WTC11 (cell line): ENCODE measurements at places on chromosomes 5 and 9. TPM values are rescaled to one million over a fixed set of nuclear protein-coding genes. Genes with fewer than 3 reads are reported as not detected.

- DNase-seq = no peak
These were observed 25.6 kb upstream of the VLDLR start for GRCh38 chr9:2595973-2596372.

- DNase-seq = no peak
These were observed 29.3 kb downstream of the ASS1 start for GRCh38 chr9:130474106-130474505.

GRCh38 chr9:13520069-13520468, 240.6 kb upstream of the MPDZ start:
- DNase-seq = no peak

DNA sequence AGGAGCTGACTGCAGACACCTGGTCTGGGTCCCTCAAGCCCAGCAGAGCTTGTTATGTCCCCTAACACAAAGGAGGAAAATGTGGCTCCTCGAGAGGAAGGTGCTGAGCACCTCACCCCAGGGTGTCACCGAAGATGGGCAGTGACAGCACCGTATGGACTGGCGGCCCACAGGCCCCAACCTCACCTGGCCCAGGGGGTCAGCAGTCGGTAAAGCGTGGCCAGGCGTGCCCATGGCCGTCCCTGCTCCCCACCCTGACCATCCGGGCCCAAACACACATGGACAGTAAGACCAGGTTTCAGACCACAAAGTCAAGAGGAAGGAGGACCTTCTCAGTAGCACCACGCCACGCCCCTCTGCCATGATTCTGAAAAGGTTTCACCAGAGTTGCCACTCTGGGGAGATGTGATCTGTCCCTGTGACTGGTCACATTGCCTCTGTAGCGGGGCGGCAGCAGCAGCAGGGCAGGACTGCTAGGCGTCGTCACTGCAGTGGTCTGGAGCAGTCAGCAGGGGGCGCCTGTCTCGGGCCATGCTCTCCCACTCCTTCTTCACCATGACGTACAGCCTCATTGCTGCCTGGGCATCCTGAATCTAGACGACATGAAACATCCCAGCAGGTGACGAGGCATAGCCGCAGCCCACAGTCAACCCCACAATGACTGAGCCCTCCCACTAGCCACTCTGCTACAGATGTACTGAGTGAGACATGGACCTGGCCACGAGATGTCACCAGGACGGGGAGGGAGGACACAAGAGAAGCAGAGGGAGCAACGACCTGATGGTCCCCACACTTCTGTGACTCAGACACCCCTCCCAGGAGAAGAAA, 11.1 kb downstream of the REXO4 start:
- peak; percentile 86 for DNase-seq

DNA sequence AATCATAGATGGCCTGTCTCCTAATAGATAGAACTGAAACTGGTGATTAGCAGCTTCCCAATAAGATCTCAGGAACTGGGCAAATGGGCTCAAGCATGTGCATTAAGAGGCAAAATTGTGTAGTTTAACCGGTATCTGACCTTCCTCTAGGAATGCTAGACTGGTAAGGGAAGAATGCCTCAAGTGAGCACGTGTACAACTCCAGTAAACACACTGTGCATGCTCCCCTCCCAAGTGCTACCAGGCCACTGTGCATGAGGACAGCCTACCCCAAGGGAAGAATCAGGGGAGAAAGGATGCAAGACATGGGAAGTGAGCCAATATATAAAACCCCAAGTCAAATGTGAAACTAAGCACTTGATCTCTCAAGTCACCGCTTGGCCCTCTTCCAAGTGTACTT, 1157.4 kb upstream of the CDH18 start:
- no peak for DNase-seq

DNA sequence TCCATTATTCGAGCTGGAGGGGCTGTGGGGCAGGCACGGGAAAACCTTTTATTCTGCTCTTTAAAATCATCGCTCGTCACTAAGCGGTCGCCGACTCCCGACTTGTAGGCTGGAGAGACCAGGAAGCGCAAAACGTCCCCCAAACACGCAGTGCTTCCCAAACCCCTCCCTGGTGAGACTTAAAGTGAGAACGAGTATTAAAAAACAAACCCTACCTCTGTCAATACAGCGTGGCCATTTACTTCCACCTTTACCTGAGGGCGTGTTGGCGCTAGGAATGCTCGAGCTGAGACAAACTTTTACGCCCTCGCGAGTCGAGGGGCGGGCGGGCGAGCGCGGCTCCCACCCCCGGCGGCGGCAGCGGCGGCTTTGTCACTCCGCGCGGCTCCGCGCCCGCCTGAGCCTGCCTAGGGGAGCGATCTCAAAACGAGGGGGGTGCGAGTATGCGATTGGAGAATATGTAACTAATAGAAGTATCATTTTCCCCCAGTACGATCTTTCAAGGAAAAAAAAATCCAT, at the start of gene NR2F1-AS1:
Gene NR2F1-AS1 (minus strand): TSS at position 293 of the 519 bp plus-strand sequence.
- DNase-seq = no peak

GRCh38 chr5:11904265-11904906, at the start of gene CTNND2:
Gene CTNND2 (minus strand): TSS chr5:11904446. CDS start chr5:11903853, 593 bp downstream.
- peak; percentile 86 for DNase-seq

DNA sequence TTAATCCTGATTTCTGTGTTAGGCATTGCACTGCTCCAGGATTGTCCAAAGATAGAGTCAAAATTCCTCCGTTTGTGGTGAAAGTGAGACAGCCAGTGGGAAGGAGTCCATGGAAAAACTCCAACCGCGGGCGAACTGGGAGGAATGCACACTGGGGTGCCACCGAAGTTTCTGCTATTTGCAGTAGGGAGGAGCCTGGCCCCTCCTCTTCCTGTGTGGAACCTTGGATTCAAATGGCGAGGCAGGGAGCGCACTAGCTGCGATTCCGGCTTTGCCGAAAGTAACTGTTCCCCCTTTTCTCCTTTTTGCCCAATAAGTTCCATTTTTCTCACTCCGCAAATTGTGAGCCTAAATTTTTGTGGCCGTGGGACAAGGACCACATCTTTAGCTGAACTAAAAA, 9.3 kb downstream of the BAAT start:
- DNase-seq = peak; percentile 25

- no peak for DNase-seq
These were observed 8.8 kb upstream of the LCP2 start for GRCh38 chr5:170306381-170306831.

- no peak for DNase-seq
These were observed 34.8 kb downstream of the LSM11 start for GRCh38 chr5:157778121-157778805.

GRCh38 chr5:131637694-131638093, 2.7 kb upstream of the RAPGEF6 start:
- DNase-seq = peak; percentile 22

Gene EGFL7
- total RNA-seq = 54.6 to 64.9 TPM (median 62.8 TPM) in 3 replicates

Gene TSSK1B
- not detected in 3 replicates for total RNA-seq

Gene SPATA31D4
- total RNA-seq = not detected in 3 replicates

Gene ZFP2
- total RNA-seq = 1.0 to 2.0 TPM (median 1.7 TPM) in 3 replicates

Gene C5orf58
- 2.0 to 3.0 TPM (median 2.1 TPM) in 3 replicates for total RNA-seq

Gene FABP6
- total RNA-seq = 2.3 to 4.9 TPM (median 2.9 TPM) in 3 replicates

Gene ARL14EPL
- total RNA-seq = not detected in 3 replicates

Gene SEMA6A
- total RNA-seq = 336 to 406 TPM (median 357 TPM) in 3 replicates

Gene PTGES
- 2.5 to 4.4 TPM (median 3.2 TPM) in 3 replicates for total RNA-seq

Gene REEP2
- total RNA-seq = 47.7 to 51.1 TPM (median 50.9 TPM) in 3 replicates
